Activated naive CD4-positive, alpha-beta T cell treated with anti-CD3 and anti-CD28 coated beads, Interleukin-2, amount 50 U/mL, for 72 hours (primary cell): ENCODE measurements at places on chromosomes 5 and 9.
A peak's percentile ranks its signal among the peaks of the same experiment; 100 is the strongest.

DNA sequence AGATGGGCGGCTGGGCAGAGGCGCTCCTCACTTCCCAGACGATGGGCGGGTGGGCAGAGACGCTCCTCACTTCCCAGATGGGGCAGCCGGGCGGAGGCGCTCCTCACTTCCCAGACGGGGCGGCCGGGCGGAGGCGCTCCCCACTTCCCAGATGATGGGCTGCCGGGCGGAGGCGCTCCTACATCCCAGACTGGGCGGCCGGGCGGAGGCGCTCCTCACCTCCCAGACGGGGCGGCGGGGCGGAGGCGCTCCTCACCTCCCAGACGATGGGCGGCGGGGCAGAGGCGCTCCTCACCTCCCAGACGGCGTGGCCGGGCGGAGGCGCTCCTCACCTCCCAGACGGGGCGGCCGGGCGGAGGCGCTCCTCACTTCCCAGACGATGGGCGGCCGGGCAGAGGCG lies 140.2 kb downstream of the WDR70 start:
- no peak for DNase-seq

DNA sequence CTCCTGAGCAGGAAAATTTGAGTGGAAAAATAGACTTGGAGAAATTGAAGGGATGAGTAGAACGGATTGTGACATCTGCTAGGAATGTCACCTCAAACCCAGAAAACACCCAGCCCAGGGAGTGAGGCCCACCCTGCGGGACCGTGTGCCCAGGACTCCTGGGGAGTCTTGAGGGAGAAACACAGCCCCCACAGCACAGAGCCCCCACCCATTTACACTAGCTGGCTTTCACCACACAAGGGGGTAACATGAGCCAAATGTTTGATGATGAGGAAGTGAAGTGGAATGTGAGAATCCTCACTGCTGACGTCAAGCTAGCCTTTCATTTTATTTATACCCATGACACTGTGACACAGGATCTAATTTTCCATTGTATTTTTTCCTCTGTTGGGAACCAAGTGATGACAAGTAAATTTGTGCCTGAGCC lies 42.8 kb upstream of the PDE8B start:
- no peak for DNase-seq

DNA sequence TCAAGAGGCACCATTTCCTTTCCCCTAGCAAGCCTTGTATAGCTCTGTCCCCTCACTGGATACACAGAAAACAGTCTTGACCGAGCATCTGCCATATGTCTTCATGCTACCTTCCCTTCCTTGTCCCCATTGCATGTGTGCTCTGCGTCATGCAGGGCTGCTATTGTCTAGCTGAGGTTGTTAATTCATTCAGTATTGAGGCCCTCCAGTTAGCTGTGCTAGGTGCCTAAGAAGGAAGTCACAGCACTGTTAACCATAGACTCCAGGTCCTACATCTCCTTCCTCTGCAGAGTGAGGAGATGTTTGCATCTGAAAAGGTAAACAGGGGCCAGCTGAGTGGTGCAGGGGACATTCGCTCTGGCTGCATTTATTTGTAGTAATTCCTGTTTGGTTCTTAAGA lies 48.2 kb downstream of the SLC1A3 start:
- no peak for DNase-seq

- DNase-seq = peak; percentile 40
These were observed 78.1 kb downstream of the PHF2 start for GRCh38 chr9:93654351-93654961.

DNA sequence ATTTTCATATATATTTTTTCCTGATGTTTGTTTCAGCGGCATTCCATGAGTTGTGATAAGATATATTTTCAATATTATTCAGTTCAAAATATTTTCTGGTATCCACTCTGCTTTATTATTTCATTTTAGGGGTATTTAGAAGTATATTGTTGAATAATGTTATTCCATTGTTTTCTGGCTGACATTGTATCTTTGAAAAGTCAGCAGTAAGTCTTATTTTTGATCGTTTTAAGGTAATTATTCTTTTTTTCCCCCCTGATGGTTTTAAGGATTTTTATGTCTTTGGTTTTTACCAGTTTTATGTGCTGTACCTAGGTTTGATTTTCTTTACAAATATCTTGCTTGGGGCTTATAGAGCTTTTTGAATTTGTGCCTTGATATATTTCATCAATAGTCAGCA lies 6.6 kb upstream of the GLRA1 start:
- no peak for DNase-seq

DNA sequence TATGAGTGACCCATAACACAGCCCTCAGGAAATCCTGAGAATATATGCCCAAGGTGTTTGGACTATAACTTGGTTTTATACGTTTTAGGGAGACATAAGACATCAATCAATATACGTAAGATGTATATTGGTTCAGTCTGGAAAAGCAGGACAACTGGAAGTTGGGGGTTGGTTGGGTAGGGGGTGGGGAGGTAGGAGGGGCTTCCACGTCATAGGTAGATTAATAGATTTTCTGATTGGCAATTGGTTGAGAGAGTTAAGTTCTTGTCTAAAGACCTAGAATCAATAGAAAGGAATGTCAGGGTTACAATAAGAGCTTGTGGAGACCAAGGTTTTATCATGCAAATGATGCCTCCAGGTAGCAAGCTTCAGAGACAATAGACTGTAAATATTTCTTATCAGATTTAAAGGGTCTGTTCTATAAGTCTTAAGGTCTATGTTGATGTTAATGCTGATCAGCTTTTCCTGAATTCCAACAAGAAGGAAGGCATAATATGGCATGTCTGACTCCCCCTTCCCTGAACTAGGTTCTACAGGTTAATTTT lies 2267.7 kb upstream of the ACO1 start:
- no peak for DNase-seq

DNA sequence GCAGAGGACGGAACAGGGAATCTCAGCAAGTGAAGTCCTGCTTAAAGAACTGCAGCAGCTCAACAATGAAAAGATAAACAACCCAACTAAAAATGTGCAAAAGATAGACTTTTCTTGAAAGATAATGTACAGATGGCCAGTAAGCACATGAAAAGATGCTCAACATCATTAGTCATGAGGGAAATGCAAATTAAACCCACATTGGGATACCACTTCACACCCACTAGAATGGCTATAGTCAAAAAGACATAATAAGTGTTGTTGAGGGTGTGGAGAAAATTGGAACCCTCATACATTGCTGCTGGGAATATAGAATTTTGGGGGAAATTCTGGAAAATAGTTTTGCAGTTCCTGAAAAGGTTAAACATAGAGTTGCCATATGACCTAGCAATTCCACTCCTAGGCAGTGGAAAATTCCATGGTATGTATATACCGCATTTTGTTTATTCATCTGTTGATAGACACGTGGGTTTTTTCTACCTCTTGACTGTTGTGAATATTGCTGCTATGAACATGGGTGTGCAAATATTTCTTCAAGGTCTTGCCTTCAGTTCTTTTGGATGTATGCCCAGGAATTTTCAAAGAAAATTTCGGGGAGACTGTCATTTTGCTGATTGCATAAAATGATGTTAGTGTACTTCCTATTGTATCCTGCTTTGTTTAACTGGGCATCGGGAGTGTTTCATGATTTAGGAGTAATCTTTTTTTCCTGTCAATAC lies 7.2 kb downstream of the CNOT8 start:
- no peak for DNase-seq

GRCh38 chr5:134844252-134844651 lies 1.5 kb upstream of the C5orf24 start:
- no peak for DNase-seq

DNA sequence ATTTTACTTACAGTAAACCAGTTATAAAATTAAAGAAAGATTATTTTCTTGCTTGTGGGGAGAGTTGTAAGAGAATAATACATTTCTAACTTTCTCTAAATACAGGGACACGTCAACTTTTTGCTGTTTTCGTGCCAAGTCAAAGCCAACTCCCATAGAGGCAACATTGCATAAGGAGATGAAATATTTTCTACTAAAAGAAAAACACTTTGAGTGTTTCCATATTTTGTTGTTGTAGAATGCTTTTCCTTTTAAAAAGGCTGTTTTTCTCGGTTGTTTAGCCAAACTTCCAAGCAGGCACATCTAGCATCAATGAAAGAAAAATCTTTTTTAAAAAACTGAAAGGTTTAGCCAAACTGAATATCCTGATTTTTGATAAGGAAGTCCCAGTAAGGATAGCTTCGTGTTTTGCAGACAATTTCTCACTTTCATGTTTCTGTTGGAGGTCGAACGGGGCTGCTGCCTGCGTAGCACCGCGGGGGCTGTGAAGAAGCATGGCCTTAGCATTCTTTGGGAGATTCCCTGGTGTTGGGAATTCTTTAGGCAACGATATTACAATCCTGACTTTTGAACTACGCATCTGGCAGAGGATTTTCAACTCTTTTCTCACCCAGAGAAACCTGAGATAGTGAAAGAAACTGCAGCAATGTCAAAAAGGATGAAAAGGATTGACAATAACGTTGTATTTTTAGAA lies 108.1 kb upstream of the FBXL7 start:
- no peak for DNase-seq

DNA sequence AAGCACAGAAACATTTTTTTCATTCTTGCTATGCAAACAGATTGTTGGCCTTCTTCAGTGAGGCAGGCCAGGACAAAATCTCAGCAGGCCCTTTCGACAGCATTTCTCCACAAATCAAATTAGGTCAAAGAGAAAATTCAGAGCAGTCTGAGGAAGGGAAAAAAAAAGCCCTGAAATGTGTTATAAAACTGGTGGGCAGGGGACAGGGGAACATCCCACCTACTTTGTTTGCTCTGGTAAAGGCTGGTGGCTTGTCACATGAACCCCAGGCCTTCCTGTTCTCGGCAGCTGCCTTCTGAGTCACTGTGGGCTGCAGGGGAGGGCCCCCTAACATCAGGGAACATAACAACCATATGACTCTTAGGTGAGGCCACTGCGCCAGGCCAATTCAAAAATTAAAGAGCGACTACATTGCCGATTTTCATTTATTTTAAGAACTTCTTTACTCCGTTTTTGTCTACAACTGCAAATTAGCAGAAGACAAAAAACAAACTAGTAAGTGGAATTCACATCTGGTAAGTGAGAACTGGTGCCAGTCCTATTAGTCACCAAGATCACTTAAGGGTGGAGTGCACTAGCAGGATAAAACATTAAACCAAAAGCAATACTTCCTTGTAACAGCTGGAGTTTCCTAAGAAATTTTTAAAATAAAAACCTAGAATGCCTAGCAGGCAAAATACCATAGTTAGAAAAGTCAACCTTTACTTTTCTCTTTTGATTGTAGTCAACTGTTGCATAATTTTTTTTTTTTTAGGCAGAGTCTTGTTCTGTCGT lies 46.2 kb upstream of the DENND4C start:
- DNase-seq = peak; percentile 88
